Activated naive CD8-positive, alpha-beta T cell treated with anti-CD3 and anti-CD28 coated beads for 36 hours (primary cell): ENCODE measurements at places on chromosomes 11 and 22. TPM values are rescaled to one million over a fixed set of nuclear protein-coding genes. Genes with fewer than 3 reads are reported as not detected.

Gene OMP
- total RNA-seq = not detected

DNA sequence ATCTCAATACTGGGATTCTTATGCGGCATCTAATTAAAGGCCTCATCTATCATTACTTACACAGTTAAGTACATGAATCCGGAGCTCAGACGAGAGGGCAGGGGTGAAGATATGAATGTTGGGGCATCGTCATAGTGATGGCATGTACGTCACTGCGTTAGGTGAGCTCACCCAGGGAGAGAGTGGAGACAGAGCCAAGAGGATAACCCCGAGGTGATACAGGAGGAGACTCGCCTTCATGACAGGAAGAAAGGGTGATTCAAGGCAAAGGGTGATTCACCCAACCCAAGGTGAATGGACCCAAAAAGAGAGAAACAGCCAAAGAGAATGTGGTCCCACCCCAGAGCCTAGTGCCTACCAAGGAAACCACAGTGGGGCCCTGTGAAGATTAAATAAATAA lies 132.9 kb upstream of the BLID start:
- no peak for DNase-seq

GRCh38 chr11:134740590-134741261 lies 328.7 kb upstream of the B3GAT1 start:
- DNase-seq = no peak

Gene SERPING1
- 0.41 TPM for total RNA-seq

- DNase-seq = no peak
Observed at GRCh38 chr11:36141196-36141953, 147.8 kb downstream of the COMMD9 start.
